ENCODE measurements at places on chromosomes 12 and 14.

DNA sequence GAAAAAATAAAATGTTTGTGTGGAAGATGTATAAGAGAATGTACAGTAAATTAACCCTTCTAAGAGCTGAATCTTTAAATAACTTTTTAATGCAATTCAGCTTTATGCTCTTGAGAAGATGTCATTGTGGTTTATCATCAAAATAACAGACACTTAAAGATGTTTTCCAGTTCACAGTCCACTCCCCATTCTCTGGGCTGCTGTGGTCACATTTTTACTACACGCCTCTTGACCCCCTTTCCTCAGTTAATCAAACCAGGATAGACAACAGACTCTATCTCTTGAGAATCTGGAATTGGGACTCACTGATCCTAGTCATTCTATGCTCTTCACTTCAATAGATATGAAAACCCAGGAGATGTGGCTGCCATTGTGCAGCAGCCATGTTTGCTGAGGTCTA, 24.7 kb upstream of the OR6J1 start:
- DNase-seq = no peak

- DNase-seq = no peak
Observed at GRCh38 chr12:77685112-77685511, 145.6 kb upstream of the NAV3 start.

- no peak for DNase-seq
Observed at GRCh38 chr12:102118874-102119273, 1.0 kb downstream of the NUP37 start.

DNA sequence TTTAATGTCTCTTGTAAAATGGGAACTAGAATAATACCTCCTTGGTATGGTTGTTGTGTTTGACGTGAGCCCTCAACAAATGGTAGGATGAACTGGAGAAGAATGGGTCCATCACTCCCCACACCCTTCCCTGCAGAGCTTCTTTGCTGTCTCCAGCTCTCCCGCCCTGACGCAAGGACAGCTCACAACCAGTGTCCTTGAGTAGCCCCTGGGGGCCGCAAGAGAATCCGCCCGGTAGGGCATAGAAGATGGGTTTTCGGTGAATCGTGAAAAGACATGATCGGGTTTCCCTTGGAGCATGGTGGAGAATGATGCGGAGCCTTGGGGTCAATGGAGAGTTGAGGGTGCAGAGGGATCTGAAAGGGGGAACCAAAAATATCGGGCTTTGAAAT, 6.1 kb upstream of the PAX9 start:
- no peak for DNase-seq

- DNase-seq = no peak
Observed at GRCh38 chr12:28775556-28775955, 373.5 kb upstream of the FAR2 start.

GRCh38 chr14:104443391-104444158, 136.0 kb upstream of the C14orf180 start:
- no peak for DNase-seq

DNA sequence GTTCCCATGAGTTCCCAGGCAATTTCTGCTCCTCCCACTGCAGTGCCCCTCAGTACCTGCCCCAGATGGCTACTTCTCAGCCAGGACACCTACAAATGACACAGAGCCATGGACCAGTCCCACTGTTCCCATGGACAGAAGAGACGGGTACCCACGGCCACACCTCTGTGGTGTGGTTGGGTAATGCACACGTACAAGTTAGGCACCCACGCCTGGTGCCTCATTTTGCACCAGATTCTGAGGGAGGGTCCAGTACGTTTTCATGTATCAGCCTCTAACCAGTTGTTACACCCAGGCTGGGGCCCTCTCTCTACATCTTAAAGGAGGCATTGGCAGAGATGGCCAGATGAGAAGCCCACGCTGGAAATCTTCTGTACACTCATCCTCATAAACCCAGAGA, 114.0 kb downstream of the DICER1 start:
- no peak for DNase-seq
